ENCODE measurements at places on chromosomes 2 and 18.

DNA sequence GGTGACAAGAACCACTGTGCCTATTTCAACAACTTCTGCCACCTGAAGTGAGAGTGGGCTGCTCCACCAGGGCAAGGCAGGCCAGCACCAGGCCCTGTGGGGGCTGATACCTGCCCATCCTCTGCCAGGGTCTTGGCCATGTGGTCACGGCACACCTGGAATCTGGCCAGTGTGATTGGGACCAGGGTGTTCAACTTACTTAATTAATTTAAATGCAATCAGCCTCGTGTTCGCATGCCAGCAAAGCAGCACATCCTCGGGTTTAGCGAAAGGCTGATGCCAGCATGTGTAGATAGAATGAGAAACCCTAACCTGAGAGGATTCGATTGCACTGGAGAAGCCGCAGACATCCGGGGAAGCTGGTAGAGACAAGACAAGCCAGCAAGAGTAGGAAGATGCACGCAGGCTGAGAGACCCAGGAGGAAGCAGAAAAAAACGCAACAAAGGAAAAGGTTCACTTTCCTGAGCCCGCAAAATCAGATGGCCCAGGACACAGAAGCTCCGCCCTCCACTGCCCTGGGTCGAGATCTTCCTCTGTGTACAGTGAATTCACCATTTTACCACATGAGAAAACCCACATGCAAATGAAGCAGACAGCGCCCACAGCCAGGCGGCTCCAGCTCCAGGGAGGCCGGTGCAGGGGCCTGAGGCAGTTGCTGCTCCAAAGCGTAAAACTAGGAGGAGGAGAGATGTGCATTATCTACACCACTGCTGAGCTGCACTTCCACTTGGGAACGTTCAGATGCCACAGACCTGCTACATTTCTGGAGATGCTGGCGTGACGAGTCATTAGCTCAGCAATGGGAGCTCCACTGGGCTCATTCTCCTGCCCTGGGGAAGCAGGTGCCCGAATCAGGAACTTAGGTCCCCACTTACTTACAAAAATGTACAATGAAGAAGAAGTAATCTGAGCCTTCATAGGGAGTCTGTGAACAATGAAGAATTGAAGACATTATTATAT is 92.1 kb downstream of the TMEM18 start:
- no peak for DNase-seq

- no peak for DNase-seq
Observed at GRCh38 chr2:28045676-28046351, 155.3 kb downstream of the BABAM2 start.

GRCh38 chr2:149828520-149829210 is 241.1 kb upstream of the MMADHC start:
- no peak for DNase-seq

DNA sequence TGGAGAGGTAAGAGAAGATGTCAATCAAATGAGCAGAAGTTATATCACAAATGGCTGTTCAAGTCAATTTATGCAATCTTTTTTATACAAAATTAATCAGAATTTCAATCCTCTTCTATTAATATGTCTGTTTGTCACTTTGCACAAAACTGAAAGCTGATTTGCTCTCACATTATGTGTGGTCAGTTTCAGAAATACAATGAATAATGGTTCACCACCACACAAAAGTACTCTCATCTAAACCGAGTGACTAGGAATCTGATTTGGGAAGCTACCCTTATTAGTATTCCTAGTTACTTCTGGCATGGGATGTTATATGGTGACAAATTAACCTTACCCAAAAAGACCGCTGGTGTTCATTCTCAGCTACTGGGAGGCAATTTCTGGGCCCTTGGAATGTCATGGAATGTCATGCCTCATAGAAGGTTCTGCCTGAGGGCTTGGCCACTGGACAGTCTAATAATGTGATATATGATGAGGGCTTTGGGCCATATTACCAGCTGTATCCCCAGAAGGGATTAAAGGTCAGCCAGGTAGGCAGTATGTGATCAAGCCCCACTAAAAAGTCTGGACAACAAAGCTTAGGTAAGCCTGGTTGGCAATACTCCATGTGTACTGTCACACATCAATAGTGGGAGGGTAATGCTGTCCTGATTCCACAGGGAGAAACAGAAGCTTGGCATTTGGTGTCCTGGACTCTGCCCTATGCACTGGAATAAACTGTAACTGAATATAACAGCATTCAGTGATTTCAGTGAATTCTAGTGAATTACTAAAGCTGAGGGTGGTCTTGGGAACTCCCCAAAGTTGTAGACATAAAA is 113.2 kb downstream of the PIGN start:
- no peak for DNase-seq

GRCh38 chr2:116490511-116491145 is 1323.9 kb upstream of the DDX18 start:
- DNase-seq, result no peak

DNA sequence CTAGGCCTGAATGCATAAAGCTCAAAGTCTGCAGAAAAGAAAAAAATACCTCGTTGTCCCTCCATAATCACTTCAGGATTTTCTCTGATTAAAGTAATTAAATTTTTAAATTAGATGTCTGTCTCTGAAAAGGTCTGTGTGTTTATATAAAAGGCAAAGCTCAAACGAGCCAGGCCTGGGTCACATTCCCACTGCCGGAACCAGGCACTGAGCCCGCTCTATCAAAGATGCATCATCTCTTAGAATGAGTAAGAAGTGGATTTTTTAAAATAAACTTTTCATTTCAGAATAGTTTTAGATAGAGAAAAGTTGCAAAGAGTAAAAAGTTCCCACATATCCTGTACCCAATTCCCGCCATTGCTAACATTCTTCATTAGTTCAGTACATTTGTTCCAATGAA is 202.1 kb upstream of the KYNU start:
- no peak for DNase-seq

- no peak for DNase-seq
Observed at GRCh38 chr18:10054366-10054765, 140.6 kb downstream of the VAPA start.

- no peak for DNase-seq
Observed at GRCh38 chr2:120775194-120775593, 39.5 kb downstream of the GLI2 start.

- no peak for DNase-seq
Observed at GRCh38 chr2:233422649-233423551, 68.6 kb downstream of the DGKD start.

DNA sequence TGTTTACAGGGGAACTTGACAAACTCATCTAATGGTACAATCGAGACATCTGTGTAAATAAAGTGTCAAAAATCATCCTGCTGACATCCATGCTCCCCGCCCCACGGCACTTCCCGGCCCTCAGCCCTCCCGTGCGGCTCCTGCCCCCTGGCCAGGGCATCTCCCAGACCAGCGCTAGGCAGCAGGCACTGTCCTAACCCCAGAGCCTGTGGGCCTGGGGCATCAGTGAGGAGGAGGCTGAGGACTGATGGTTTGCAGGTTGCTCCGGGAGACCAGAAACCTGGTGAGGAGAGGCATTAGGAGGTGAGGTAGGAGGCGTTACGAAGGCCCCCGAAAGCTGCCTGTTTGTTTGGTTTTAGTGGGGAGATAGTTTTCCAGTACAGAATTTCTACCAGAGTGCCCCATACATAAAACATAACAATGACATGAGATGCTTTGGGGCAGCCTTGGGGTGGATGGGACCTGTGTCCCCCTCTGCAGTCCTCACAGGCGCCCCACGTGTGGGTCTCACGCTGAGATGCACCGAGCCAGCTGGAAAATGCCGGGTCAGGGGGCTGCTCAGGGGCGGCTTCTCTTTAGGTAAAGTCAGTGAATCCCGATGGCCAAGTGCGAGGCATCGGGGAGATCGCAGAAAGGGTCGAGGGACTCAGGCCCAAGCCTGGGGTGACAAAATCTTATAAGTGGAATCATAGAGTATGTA is 114.2 kb downstream of the RTP5 start:
- no peak for DNase-seq

GRCh38 chr2:9809064-9809356 is 34.3 kb upstream of the TAF1B start:
- no peak for DNase-seq

GRCh38 chr2:39227628-39228412 is 15.9 kb downstream of the CDKL4 start:
- DNase-seq, result peak; percentile 66

DNA sequence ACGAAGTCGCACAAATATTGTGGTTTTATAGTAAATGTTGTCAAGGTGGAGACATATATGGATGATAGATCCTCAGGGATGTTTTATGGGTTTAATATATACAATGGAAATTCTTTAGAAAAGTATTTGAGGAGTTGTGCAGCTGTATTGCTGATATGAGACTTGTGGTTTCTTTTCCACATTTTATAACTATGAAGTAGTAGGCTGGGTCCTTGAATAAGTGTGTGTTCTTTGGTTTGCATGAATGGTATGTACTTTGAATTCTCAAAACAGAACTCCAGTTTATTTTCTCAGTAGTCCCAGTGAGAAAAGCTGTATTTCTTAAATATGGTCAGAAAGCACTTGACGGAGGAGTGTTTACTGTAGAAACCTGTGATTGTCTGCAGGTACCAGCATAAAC is 42.4 kb downstream of the PLCL1 start:
- no peak for DNase-seq

GRCh38 chr2:170121689-170122088 is 56.3 kb upstream of the MYO3B start:
- DNase-seq, result no peak

- DNase-seq, result no peak
Observed at GRCh38 chr2:219073413-219074129, 12.8 kb upstream of the IHH start.

- no peak for DNase-seq
Observed at GRCh38 chr2:127584516-127585033, 49.1 kb downstream of the MYO7B start.

- no peak for DNase-seq
Observed at GRCh38 chr2:232362174-232362900, 16.2 kb upstream of the ALPP start.

GRCh38 chr2:231399853-231400680 is 4.6 kb downstream of the B3GNT7 start:
- DNase-seq, result no peak

- DNase-seq, result no peak
Observed at GRCh38 chr2:216463148-216463547, 35.5 kb upstream of the RPL37A start.

- no peak for DNase-seq
Observed at GRCh38 chr2:877747-878146, 72.9 kb upstream of the SNTG2 start.

DNA sequence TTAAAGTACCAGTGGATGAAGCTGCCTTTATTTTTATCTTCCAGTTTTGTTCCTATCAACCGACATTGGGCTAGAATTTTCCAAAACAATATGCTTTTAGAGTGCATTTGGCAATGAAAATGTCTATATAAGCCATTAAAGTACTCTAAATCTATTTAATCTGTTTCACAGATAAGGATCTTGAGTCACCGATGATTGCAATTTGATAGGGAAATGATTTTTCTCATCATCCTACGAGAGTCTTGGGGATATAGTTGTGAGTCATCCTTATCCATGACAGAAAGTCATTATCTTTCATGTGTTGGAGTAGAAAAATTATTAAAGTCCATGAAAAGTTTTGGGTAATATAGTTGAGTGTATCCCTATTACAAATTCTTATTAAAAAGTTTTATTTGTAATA is 26.1 kb downstream of the SLC39A10 start:
- no peak for DNase-seq

DNA sequence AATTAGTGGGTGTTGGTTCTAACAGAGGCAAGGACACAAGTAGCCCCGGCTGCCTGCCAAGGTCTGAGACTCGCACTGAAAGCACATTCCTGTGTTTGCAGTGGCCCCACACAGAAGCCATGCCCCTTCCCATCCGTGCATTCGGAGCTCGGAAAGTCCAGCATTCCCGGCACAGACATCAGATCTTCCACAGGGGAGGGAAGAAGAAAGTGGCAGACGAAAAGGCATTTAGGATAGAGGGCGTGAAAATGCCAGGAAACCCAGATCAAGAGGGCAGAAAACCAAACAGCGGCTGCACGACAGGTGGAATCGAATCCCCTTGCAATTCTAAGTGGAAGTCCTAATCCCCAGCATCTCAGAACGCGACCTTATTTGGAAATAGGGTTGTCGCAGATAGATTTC is 105.5 kb upstream of the ASB18 start:
- DNase-seq, result no peak

DNA sequence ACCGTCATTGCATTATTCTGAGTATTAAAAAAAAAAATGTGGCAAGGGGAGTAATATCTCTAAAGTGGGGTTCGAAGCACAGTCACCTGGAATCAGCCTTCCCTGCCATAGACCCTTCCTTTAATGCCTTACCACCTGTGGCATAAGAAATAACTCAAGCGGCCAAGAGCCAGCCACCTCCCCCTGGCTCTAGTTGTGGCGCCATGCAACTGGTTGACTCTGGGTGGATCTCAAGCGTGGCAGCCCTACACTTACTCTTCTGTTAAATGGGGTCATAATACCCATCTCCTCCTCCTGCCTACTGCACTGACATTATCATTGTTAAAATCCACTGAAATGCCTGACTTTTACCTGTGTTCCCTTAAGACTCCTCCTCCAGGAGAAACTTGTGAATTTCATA is 175.8 kb downstream of the SMAD7 start:
- no peak for DNase-seq

DNA sequence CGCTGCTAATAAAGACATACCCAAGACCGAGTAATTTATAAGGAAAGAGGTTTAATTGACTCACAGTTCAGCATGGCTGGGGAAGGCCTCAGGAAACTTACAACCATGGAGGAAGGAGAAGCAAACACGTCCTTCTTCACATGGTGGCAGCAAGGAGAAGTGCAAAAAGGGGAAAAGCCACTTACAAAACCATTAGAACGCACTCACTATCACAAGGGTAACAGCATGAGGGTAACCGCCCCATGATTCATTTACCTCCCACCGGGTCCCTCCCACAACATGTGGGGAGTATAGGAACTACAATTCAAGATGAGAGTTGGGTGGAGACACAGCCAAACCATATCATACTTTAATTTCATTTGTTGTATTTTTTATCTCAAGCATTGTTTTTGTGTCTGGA is 67.5 kb downstream of the ATP9B start:
- DNase-seq, result no peak
